Thyroid gland (tissue), 4 donors: ENCODE measurements at places on chromosomes 6 and 20. TPM values are rescaled to one million over a fixed set of nuclear protein-coding genes. Genes with fewer than 3 reads are reported as not detected.

PKIB gene
- 1.3 TPM for total RNA-seq

HS3ST5 gene
- total RNA-seq, result not detected

SIGLEC1 gene
- total RNA-seq, result 9.1 TPM

OVOL2 gene
- total RNA-seq, result 12.6 TPM

CALHM4 gene
- total RNA-seq, result not detected

POU5F1 gene
- not detected for total RNA-seq

LY6G6F gene
- total RNA-seq, result not detected

HFE gene
- 7.5 TPM for total RNA-seq

LY6G6D gene
- not detected for total RNA-seq

SLC35D3 gene
- total RNA-seq, result not detected

GGTLC1 gene
- not detected for total RNA-seq

ZDHHC14 gene
- 20.6 TPM for total RNA-seq

AVP gene
- not detected for total RNA-seq

RCAN2 gene
- total RNA-seq, result 33.2 TPM

AGER gene
- total RNA-seq, result 20.6 TPM

MYMX gene
- not detected for total RNA-seq

EPHA7 gene
- 0.39 TPM for total RNA-seq

FOXA2 gene
- 4.3 TPM for total RNA-seq

C6orf136 gene
- 16.8 TPM for total RNA-seq

B3GAT2 gene
- total RNA-seq, result not detected

IRAK1BP1 gene
- 9.8 TPM for total RNA-seq

ECT2L gene
- 0.20 TPM for total RNA-seq

PET117 gene
- 20.3 TPM for total RNA-seq

MAD2L1BP gene
- 15.9 TPM for total RNA-seq

CSNK2A1 gene
- total RNA-seq, result 88.0 TPM

SYNJ2 gene
- 11.3 TPM for total RNA-seq

MACROD2 gene
- 10.5 TPM for total RNA-seq

PRL gene
- total RNA-seq, result not detected

PPP1R14C gene
- 78.6 TPM for total RNA-seq

TBC1D22B gene
- total RNA-seq, result 11.5 TPM

POM121L2 gene
- total RNA-seq, result not detected

RIMS1 gene
- total RNA-seq, result 0.54 TPM

TAAR8 gene
- not detected for total RNA-seq

PRDM1 gene
- total RNA-seq, result 6.6 TPM

PI16 gene
- total RNA-seq, result 5.1 TPM

VIP gene
- 1.6 TPM for total RNA-seq

MAN1A1 gene
- total RNA-seq, result 71.7 TPM

FAM217A gene
- 0.27 TPM for total RNA-seq

TMEM74B gene
- 2.7 TPM for total RNA-seq

SMOC2 gene
- 25.7 TPM for total RNA-seq

FILIP1 gene
- total RNA-seq, result 2.2 TPM

GPR6 gene
- not detected for total RNA-seq

C6orf118 gene
- total RNA-seq, result not detected

TRIM10 gene
- not detected for total RNA-seq

MYLK4 gene
- total RNA-seq, result 0.94 TPM

NPEPL1 gene
- total RNA-seq, result 44.7 TPM

MYBL2 gene
- total RNA-seq, result 0.54 TPM

MCHR2 gene
- not detected for total RNA-seq

ZSCAN16 gene
- total RNA-seq, result 5.8 TPM

MARCKS gene
- total RNA-seq, result 38.8 TPM

ITPR3 gene
- total RNA-seq, result 77.8 TPM

FBXO30 gene
- 21.8 TPM for total RNA-seq

NFATC2 gene
- 12.6 TPM for total RNA-seq

MUCL3 gene
- total RNA-seq, result not detected

ANKRD66 gene
- total RNA-seq, result not detected

OSER1 gene
- 42.6 TPM for total RNA-seq

BPIFB4 gene
- total RNA-seq, result not detected
